Activated CD4-positive, alpha-beta T cell treated with anti-CD3 and anti-CD28 coated beads for 24 hours (primary cell): ENCODE measurements at places on chromosomes 1 and 21.

DNA sequence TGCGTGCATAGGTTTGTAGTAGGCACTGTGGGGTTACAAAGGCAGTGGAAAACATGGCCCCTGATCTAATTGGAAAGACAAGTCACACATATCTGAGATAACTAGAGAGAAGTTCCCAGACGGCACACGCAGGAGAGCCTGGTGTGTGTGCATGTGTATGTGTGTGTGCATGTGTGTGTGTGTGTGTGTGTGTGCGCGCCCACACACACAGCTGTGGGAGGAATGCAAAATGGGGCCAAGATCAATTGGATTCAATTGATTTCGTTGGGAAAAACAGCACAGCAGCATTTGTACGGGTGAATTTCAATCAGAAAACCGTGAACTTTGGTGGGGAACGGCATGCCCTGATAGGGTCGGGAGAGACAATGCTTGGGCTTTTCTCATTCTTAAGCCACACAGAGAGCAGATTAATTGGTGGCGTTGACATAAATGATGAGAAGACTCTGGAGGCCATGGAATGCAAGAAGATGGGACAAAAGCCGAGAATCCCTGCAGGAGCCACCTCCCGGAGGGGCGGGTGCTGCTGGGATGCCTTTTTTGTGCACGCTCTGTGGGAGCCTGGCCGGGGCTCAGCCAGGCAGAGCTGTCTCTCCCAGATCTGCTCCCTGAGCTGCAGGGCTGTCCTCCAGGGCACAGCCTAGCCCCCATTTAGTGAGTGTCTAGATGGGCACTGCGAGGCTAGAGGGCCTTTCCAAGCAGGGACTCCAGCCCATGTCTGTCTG is 322.0 kb downstream of the CAMTA1 start:
- no peak for DNase-seq

DNA sequence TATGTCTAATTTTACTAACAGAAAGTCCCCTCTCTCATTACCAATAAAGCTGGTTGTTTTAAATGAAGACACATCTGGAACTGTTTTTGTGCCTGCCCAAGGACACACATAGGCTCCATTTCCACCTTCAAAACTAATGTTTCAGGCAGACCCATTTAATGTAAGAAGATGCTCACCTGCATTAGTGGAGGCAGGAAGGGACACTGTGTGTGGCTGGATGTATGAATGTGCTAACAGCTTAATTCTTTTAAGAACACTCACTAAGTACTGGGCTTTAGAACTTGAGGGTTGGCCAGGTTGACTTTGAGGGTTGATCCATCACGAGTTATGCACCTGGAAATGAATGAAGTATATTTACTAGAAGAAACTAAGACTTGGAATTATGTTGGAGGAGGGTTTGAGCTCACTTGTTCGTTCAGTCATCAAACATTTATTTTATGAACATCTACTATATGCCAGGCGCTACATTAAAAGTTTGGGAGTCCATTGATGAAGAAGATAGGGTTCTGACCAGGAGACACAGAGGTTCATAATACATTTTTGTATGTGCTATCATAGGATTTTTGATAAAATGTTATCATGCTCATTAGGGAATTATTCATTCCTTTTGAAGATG is 5.4 kb downstream of the JUN start:
- no peak for DNase-seq

GRCh38 chr1:115114308-115114707 is 25.0 kb upstream of the TSPAN2 start:
- no peak for DNase-seq

GRCh38 chr1:156480016-156480370 is 20.6 kb downstream of the MEF2D start:
- DNase-seq: no peak

DNA sequence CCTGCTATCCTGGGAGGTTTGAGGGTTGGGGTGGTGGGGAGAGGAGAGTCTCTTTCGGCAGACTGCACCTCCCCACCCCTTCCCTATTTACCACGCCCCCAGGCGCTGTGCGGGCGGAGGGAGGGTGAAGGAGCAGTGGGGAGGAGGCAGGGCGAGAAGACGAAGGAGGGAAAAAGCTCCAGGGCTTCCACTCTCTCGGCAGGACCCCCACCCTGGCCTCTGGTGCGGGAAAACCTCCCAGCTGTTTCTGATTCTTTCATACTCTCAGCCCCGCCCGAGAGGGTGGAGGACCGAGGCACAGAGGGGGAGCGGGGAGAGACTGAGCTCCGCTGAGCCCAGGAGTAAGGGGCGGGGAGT is 866 bp upstream of the WNT2B start:
- DNase-seq: no peak

- no peak for DNase-seq
These were observed 19.9 kb upstream of the ADGRL2 start for GRCh38 chr1:81780705-81781454.

- no peak for DNase-seq
These were observed 6.3 kb downstream of the LIX1L start for GRCh38 chr1:145951526-145951925.

DNA sequence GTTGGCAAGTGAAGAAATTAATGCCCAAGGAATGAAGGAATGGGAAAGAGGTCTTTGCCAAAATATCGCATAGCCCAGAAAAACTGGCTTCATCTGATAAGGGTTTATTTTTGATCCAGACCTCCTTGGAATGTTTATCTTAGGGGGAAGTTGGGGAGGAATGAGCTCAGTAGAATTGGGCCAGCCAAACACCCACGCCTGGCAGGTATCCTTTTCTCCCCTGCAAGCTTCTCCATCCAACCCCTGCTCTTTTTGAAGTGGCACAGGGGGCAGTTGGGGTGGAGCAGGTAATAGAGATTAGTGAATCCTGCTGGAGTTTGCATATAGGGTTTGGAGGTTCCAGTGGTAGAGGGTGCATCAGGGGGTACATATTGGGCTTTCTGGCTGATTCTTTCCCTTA is 21.1 kb downstream of the INTS3 start:
- DNase-seq: no peak

- no peak for DNase-seq
These were observed 21.0 kb downstream of the VASH2 start for GRCh38 chr1:212971312-212971711.

DNA sequence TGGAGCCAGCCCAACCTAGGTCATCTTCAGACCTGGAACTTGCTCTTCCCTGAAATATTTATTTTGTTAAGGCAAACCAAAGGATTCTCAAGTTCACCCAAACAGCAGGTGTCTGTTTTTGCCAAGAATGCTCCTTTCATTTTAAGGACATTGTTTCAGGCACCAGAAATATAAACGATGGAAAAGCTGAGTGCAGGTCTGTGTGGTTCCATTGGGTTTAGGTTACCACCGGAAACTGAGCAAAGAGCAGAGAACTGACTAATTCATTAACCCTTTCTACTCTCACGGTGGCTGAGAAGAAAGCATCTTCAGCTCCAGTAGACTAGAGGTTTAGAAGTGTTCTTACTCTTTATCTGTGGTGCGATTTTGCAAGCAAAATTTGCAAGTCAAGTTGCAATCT is 38.0 kb upstream of the ZC3H11B start:
- DNase-seq: no peak

DNA sequence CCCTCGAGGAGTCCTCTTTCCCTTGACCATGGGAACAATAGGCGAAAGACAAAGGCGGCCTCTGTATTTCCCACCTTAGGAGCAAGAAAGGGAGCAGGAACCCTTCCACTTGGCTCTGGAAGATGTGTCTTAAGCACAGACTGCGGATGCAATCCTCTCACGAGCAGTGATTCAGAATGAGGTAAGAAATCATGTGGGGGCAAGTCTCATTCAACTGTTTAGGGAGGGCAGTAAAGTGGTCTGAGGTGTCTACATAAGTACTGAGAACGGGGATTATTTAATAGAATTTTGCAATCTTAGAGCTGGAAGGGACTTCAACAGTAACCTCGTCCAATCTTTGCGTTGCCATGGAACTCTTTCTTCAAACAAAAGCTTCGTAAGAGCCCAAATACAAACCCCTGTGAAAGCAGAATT is 1.6 kb upstream of the DYRK3 start:
- no peak for DNase-seq

DNA sequence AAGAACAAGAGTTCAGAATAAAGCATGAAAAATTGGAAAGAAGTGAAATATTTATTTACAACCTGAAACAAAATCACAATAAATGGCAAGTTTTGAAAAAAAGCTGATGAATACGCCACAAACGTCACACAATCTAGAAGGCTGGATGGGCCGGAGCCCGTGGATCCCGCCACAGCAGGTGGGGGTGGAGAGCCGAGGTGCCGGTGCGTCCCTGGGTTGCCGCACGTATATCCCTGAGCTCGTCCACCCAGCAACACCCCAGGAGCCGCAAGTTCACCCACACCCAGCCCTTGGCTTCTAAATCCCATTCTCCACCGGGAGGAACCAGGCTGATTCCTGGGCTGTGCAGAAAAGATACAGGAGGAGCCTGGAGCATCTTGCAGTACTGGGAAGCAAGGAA is 25.6 kb upstream of the TTLL10 start:
- DNase-seq: no peak

- no peak for DNase-seq
These were observed 98.2 kb downstream of the PTPN14 start for GRCh38 chr1:214453109-214453722.

DNA sequence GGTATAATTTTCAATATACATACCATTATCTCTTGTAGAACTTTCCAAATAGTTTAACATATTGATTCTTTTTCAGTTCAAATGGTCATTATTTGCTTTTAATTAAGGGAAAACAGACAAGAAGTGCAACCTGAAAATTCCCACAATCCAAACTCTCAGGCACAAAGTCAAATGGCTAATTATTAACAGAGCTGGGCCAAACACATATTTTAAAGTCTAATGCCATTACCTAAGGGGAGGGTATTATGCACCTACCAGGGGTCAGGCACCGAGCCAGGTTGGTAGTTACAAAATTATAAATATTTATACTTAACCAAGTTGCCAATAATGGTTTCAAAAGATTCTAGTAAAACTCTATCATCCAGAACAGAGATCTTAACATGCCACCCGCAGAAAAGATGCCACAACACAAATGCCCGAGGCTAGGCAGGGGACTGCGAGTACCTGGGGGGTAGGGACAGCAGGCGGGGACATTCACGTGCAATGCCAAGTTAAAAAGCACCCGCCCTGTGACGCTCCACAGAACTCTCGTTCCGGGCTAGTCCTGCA is 15.0 kb downstream of the LBR start:
- no peak for DNase-seq

GRCh38 chr21:45365608-45366241 is 39.2 kb upstream of the COL18A1 start:
- DNase-seq: no peak

- DNase-seq: no peak
These were observed 93.9 kb upstream of the BEND5 start for GRCh38 chr1:48870596-48870995.

GRCh38 chr1:209012443-209013196 is 570.9 kb upstream of the CAMK1G start:
- DNase-seq: no peak

GRCh38 chr1:211174375-211174774 is 40.4 kb upstream of the KCNH1 start:
- no peak for DNase-seq

GRCh38 chr1:212641956-212642355 is 33.4 kb downstream of the ATF3 start:
- no peak for DNase-seq

- no peak for DNase-seq
These were observed 13.2 kb downstream of the TMEM240 start for GRCh38 chr1:1527092-1527816.

DNA sequence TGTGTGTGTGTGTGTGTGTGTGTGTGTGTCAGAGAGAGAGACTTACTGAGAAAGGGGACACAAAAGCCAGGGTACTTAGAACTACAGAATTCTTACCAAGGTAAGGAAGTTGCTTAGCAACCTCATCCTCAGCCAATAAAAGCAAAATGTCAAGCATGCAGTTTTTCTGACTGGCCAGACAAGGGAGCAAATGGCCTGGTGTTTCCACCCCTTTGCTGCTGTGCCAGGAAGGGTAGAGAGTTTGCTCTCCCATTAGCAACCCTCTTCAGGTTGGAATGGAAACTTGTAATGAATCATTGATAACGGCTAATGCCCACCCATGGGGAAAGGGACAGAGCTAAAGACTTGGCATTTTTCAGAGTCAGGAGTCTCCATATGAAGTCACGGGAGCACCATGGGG is 10.6 kb downstream of the RXRG start:
- DNase-seq: no peak

DNA sequence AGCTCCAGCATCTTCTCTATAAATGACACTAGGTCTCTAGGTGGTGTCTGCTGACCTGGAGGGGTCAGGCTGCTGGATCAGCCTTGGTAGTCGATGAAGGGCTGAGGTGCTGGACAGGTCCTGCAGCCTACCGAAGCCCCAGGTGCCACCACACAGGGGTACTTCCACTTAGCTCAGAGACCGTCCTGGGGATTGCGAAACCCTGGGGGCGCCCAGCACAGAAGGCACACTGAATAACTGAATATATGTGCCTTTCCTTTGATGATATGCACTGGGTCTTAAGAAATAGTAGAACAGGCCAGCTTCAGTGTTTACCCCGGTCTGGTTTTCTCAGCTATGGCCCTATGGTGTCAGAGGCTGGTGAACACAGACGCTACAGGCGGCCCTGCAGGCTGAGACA is 10.9 kb downstream of the UBE2J2 start:
- DNase-seq: no peak

DNA sequence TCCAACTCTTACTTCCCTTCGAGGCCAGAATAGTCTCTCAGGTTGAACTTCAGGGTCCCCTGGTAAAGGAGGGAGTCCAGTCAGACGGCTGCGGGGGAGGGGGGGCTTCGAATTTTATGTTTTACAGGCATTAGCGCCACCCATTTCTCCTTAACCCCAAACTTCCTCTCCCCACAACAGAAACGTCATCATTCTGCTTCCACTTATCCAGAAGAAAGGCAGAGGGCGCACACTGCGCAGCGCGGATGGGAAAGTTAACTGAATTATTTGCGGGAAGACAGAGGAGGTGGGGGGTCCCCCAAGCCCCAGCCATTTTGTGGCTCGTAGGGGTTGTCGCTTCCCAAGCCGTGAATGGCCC is 529 bp upstream of the PRMT2 start:
- no peak for DNase-seq

DNA sequence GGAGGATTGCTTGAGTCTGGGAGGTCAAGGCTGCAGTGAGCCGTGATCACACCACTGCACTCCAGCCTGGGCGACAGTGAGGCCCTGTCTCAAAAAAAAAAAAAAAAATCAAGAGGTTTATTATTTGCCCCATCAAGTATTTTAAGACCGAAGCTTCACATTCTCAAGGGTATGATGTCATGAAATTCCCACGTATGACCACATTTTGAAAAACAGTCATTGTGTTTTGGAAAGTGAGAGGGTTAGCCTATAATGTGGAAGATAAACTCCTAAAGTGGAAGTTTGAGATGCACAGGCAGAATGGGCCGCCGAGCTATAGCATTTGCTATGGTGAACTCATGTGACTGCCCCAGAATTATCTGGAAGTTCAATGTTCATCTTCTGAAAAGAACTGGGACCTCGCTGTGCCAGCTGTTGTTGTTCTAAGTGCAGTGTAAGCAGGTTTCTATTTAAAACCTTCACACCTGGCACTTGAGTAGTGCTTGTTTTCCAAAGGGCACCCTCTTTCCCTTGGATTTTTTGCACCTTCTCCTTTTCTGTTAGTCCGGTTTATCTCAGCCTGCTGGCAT is 96.9 kb upstream of the SLC25A33 start:
- DNase-seq: no peak
